ENCODE measurements at places on chromosomes 5 and 9.

GRCh38 chr5:55763746-55764420 lies 26.0 kb downstream of the DDX4 start:
- peak; percentile 15 for DNase-seq

- DNase-seq, result no peak
Measured at GRCh38 chr5:128965638-128966302, 482 bp downstream of the SLC27A6 start.

- peak; percentile 71 for DNase-seq
Measured at GRCh38 chr5:32443541-32444430, 754 bp downstream of the ZFR start.

GRCh38 chr5:151182976-151183375 lies 25.4 kb upstream of the ANXA6 start:
- no peak for DNase-seq

DNA sequence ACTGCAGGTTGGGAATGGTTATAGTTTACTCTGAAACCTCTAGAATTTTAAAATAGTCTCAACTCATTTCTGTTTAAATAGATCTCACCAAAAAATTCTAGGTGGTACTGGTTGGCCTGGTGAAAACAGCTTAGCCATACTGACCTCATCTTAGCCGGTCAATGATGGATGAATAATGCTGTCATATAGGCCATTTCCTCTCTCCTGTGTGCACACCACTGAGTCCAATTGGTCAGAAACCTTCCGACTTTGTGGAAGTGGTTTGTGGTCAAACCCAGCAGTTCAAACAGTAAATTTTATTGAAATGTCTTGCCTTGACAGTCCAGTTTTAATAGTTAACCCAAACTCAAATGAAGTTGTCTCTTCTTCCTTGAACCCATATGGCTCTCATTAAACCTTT lies 98.6 kb downstream of the GIN1 start:
- no peak for DNase-seq

DNA sequence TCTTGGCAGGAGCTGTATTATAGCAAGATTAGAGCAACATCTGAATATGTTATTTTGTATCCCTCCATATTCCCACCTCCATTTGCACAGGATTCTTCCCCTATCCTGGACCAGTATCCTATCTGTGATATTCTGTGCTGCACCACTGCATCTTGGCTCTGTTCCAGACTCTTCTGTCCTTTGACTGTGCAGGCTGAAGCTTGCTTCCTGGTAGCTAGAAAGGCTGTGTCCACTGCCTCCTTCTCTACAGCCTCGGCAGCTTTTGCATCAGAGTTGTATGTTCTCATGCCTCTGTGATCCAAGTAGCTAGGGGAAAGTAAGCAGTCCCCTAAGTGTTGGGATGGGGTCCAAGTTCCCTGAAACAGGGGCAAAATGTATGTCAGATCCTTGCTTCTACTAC lies 104.1 kb downstream of the GAS1 start:
- no peak for DNase-seq

- DNase-seq, result no peak
Measured at GRCh38 chr5:150862070-150862469, 15.7 kb downstream of the IRGM start.

DNA sequence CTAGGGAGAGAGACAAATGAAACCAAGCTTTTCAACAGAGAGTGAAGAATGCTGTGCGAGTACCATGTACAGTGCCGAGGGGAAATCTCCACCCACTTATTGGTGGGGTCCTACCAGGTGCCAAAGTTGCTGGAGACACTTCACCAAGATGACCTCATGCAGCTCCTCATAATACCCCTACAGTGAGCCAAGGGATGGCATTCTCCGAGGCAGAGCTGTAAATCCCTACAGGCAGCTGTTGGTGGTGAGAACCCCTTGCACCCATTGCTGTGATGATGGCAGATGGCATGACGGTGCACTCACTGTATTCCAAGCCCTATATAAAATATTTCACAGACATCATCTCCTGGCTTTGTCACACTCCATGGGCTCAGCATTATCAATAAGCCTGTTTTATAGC lies 464.9 kb downstream of the SPOCK1 start:
- DNase-seq, result no peak

GRCh38 chr5:116861666-116862065 lies 287.0 kb upstream of the SEMA6A start:
- no peak for DNase-seq

DNA sequence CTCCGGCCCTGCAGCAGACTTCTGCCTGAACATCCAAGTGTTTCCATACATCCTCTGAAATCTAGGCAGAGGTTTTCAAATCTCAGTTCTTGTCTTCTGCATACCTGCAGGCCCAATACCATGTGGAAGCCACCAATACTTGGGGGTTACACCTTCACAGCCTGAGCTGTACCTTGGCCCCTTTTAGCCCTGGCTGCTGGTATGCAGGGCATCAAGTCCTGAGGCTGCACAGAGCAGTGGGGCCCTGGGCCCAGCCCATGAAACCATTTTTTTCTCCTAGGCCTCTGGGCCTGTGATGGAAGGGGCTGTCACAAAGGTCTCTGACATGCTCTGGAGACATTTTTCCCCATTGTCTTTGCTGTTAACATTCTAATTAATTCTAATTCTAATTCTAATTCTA lies 680.6 kb downstream of the ELAVL2 start:
- no peak for DNase-seq

- DNase-seq, result no peak
Measured at GRCh38 chr5:112549605-112550166, 130.6 kb upstream of the EPB41L4A start.

GRCh38 chr5:169870211-169870610 lies 110.1 kb downstream of the INSYN2B start:
- no peak for DNase-seq

GRCh38 chr5:137598399-137598798 lies 99.3 kb upstream of the SPOCK1 start:
- no peak for DNase-seq

- DNase-seq, result peak; percentile 94
Measured at GRCh38 chr9:132406554-132407122, at the start of gene TTF1. Gene TTF1 (minus strand): TSS chr9:132406840. CDS start chr9:132402821, 4,019 bp downstream.

GRCh38 chr9:122619996-122620395 lies 5.5 kb downstream of the OR1Q1 start:
- DNase-seq, result no peak

DNA sequence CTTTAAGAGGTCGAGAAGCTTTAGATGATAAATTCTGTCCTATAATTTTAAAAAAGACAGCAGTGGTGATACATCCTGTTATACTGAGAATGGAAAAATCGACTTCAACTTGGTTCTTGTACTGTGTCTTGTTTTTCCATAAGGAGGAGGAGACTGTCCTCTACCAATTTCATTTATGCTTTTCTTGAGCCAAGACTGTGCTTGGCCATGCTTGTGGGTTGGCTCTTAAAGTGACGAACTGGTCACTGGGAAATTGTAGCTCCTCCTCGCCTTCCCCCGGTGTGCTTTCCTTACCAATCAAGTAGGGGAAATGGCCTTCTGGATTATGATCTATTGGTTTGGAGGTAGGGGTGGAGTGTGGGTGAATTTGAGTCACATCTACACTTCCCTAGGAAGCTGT lies 67.1 kb upstream of the HSPB3 start:
- DNase-seq, result no peak
